Left renal cortex interstitium (tissue), 4 donors: ENCODE measurements at places on chromosomes 5 and 9. TPM values are rescaled to one million over a fixed set of nuclear protein-coding genes. Genes with fewer than 3 reads are reported as not detected.

DNA sequence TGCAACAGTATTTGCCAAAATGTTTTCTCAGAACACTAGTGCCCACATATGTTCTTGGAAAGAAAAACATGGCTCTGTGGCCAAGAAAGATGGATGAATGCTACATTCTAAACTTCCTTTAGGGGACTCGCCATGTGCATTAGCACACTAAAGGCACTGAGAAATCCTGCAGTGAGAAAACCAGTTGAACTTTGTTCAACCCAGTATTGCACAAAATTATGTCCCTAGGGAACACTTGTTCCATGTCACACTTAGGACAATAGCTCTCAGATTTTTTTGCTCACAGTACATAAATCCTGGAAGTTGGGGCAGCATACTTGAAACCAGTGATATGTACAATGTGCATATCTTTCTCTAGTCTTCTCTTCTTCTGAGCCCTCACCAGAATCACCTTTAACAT lies 96.6 kb downstream of the ADRB2 start:
- no peak for DNase-seq

HTR1A gene
- not detected for polyA plus RNA-seq

DNA sequence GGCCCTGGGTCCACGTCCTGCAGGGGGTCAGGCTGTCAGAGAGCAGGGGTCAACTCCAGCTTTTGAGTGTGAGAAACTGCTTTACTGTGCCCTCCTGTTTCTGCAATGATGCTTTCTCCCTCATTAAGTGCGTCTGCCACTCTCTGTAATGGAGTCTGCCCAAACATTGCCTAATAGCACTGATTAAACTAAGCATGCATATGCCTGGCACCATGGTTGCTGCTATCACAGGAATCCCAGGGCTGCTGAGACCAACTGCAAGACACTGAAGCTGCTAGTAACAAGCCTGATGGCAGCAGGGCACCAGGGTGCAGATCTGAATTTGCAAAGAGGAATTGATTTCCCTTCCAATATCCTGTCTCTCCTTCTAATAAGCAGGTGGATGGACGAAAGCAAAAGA lies 125.3 kb downstream of the SLC24A2 start:
- DNase-seq = no peak

GRCh38 chr5:100161868-100162267 lies 373.3 kb upstream of the FAM174A start:
- DNase-seq = no peak

DNA sequence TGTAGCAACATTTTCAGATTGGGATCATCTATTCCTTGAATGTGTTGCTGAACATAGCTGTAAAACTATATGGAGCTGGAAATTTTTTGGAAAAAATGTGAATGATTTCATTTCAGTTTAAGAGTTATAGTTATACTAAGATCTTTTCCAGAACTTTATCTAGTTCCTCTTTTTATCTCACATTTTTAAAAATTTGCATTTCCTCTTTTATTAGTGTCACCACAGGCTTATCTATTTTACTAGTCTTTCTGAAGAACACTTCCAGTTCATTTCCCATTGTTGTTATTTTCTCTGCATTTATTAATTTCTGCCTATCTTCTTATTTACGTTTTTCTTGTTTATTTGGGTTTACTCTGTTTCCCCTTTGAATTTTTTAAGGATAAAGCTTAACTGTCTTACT lies 46.0 kb upstream of the FSTL4 start:
- no peak for DNase-seq

DNA sequence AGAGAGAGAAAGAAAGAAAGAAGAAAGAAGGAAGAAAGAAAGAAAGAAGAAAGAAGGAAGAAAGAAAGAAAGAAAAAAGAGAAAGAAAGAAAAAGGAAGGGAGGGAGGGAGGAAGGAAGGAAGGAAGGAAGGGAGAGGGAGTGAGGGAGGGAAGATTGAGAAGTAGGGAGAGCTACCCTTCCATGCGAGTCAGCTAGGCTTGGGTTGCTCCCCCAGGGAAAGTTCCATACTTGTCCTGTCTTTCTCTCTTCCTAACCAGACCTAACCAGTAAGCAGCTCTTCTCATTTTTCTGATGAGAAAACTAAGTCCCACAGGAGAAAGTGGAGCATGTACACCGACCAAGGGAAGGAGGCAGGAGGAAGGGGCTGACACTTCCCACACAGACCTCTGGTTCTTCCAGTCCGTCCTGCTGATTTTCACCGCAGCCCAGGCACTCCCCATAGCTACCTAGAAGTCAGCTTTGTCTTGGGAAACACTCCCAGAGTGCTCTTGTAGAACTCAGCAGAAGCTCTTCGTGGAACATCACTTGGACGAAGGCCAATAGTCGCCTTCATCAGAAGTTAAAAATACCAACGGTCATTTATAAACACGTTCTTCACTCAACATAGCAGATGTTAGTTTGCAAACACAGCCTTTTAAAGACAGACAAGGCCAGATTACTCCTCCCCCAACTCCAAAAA lies 29.0 kb upstream of the ENTREP1 start:
- DNase-seq = no peak

LCN6 gene
- polyA plus RNA-seq = not detected

- DNase-seq = no peak
Observed at GRCh38 chr5:40399349-40399748, 280.4 kb upstream of the PTGER4 start.

DNA sequence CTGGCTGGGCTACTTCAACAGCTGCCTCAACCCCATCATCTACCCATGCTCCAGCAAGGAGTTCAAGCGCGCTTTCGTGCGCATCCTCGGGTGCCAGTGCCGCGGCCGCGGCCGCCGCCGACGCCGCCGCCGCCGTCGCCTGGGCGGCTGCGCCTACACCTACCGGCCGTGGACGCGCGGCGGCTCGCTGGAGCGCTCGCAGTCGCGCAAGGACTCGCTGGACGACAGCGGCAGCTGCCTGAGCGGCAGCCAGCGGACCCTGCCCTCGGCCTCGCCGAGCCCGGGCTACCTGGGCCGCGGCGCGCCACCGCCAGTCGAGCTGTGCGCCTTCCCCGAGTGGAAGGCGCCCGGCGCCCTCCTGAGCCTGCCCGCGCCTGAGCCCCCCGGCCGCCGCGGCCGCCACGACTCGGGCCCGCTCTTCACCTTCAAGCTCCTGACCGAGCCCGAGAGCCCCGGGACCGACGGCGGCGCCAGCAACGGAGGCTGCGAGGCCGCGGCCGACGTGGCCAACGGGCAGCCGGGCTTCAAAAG lies 36.9 kb upstream of the TTC1 start:
- DNase-seq = no peak

- no peak for DNase-seq
Observed at GRCh38 chr5:168674893-168675482, 95.8 kb upstream of the PANK3 start.

GRCh38 chr9:134860510-134860909 lies 20.1 kb upstream of the FCN2 start:
- DNase-seq = no peak

GRCh38 chr5:157502143-157502647 lies 42.2 kb downstream of the NIPAL4 start:
- no peak for DNase-seq

ASPN gene
- 21.1 TPM for polyA plus RNA-seq

DNA sequence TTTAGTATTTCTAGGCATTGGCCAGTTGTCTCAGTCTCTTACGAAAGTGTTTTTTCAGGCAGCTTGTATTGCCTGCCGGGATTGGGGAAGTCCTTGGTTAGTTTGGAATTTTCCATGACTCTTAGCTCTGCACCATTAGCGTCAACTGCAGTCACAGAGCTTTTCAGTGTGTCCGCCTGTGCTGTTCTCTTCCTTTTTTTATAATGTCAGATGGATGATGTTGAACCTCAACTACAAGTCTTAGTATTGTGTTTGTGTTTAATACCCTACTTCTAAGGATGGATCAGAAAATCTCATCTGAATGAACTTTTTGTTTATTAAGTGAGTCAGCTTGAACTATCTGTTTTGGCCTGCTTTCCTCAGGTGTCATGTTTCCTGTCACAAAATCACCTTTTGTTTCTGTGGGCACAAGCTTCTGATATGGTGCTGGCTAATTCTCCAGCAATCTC lies 33.1 kb downstream of the ATP6V0E1 start:
- DNase-seq = no peak

GRCh38 chr9:20771729-20772128 lies 87.7 kb downstream of the FOCAD start:
- DNase-seq = no peak
